Stimulated activated CD8-positive, alpha-beta memory T cell treated with anti-CD3 and anti-CD28 coated beads, Interleukin-7, amount 100 ng/mL, for 1 hour (primary cell): ENCODE measurements at places on chromosomes 5 and 9.
A peak's percentile ranks its signal among the peaks of the same experiment; 100 is the strongest.

DNA sequence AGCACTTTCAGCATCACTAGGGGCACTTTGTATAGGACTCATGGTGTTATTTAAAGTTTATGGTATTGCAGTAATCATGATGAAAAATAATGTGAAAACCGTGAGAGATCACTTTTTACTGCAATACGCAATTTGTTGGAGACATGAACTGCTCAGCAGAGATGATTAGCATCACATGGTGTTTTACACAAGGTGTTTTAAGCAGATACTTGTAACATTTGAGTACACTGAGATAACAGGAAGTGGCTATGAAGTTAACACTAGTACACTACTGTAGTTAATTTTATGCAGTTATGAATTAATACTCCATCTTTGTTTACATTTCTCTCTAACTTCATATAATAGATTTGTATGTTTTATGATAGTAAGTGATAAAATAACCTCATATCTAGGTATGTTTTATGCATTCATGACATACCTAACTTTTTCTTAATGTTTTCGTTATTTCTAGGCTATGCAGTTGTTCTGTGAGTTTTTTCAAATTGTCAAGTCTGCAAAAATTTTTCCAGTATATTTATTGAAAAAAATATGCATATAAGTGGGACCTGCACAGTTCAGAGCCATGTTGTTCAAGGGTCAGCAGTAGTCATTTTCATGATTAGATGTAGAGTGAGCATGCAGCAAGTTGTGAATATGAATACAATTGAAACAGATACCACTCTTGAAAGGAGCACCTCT lies 13.0 kb downstream of the SUB1 start:
- no peak for DNase-seq

DNA sequence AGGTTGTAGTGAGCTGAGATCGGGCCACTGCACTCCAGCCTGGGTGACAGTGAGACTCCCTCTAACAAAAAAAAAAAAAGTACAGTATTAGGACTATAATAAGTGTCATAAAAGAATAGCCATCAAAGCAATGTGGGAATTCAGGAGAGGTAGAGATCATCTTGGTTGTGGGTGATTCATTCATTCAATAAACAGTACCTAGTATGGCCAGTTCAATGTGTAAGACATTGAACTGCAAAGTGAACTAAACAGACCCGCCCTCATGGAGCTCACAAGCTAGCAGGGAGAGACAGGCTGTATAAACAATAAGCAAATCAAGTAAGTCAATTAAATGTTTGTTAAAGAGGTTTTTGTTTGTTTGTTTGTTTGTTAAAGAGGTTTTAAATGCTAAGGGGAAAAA lies 146.1 kb upstream of the RANBP3L start:
- no peak for DNase-seq

DNA sequence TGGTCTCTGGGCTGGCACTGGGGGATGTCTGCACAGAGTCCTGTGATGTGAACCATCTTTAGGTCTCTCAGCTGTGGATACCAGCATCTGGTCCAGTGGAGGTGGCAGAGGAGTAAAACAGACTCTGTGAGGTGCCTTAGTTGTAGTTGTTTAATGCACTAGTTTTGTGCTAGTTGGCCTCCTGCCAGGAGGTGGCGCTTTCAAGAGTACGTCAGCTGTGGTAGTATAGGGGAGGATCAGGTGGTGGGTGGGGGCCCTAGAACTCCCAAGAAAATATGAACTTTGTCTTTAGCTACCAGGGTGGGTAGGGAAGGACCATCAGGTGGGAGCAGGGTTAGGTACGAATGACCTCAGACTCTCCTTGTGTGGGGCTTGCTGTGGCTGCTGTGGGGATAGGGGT lies 197.1 kb downstream of the TMC1 start:
- no peak for DNase-seq

DNA sequence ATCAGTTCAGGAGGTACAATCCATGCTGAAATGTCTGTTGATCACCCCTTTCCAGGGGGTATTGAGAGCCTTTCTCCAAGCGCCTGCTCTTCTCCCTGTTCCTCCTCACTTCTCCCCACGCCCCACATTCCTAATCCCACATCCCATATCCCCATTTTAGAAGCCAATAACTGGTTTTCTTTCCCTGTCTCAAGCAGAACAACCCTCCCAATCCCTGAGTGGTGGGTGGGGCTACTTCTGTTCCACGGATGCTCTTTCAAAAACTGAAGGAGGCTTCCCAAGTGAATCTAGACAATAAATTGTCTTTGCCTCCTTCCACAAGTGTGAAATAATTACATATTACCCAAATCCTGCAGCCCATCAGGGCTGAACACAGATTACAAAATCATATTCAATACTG lies 77.0 kb upstream of the SEMA6A start:
- DNase-seq, result no peak

DNA sequence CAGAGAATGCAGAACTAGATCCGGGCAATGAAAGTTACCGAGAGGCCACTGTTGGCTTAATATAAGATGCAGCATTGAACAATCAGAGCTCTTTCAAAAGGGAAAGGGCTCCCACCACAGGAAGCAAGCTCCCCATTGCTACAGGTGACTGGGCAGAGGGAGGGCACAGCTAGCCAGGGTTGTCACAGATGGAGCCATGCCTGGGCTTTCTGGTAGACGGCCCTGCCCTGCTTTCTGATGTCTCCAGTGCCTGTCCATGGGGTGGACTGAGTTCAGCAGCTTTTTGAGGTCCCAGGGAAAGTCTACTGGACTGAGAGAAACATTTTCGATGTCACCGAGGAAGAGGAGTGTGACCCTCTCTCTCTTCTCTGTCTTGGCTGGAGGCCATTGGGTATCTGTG lies 14.1 kb downstream of the RGS3 start:
- no peak for DNase-seq

- DNase-seq, result no peak
Observed at GRCh38 chr5:127839496-127840197, 136.5 kb downstream of the CCDC192 start.

DNA sequence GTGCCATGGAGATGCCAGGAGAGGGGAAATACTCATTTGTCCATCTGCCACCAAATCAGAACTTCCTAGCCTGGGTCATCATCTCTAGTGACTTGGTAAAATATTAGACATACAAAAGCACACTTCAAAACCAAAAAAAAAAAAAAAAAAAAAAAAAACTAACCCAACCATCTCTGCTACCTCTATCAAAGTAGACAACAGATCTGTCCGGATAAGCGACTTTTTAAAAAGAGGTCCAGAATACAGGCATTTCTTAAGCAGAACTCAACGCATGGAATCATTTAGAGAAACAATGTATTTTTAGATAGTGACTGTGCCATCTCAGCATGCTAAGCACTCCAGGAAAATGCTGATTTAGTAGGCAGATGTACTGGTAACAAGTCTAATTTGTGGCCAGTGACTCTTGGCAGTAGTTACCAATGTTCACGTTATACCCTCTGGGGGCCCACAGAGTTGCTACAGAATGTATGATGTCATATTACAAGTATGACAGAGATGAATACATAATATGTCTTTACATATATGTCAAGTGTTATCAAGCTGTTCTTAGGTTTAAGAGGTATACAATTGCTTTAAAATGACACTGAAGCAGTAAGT lies 107.8 kb downstream of the SMIM23 start:
- no peak for DNase-seq

GRCh38 chr5:84088996-84089395 lies 295.7 kb downstream of the EDIL3 start:
- DNase-seq, result no peak

DNA sequence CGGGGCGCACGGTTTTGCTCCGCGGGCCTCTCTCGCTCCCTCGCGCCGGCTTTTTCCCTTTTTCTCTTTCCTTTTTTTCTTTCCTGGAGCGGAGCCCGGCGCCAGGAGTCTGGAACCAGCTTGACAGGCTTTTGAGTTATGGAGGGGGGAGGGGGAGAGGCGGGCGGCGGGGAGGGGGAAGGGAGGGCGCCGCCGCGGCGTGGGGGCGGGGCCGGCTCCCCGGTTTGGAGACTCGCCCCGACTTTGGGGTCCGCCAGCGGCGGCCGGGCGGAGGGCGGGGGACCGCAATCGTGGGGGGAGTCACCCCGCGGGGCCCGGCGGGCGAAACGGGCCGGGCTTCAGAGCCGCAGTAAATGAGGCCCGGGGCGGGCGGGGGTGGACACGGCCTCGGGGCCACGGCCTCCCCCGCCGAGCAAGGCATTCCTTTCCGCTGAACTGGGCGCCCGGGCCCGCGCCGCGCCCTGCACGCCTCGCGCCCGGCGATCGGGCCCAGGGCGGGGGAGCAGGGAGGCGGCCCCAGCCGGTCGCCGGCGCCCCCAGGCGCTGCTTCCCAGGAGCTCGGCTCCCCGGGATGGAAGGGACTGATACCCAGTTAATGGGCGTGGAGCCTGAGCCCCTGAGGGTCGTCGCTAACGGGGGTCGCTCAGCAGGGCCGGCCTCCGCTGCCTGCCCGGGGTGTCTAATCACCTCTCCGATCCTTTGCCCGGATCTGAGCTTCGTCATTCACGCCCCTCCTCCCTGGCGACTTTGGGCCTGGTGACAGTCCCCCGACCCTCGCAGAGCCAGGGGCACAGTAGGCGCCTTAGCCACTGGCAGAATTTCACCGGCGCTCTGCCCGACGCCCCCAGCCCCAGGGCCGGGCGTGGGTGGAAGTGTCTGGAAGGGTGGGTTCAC lies 138.1 kb downstream of the C9orf50 start:
- DNase-seq, result no peak

- no peak for DNase-seq
Observed at GRCh38 chr5:166431456-166431855, 1860.0 kb upstream of the WWC1 start.

GRCh38 chr9:19408316-19408692 lies 505 bp upstream of the ACER2 start:
- DNase-seq, result no peak

DNA sequence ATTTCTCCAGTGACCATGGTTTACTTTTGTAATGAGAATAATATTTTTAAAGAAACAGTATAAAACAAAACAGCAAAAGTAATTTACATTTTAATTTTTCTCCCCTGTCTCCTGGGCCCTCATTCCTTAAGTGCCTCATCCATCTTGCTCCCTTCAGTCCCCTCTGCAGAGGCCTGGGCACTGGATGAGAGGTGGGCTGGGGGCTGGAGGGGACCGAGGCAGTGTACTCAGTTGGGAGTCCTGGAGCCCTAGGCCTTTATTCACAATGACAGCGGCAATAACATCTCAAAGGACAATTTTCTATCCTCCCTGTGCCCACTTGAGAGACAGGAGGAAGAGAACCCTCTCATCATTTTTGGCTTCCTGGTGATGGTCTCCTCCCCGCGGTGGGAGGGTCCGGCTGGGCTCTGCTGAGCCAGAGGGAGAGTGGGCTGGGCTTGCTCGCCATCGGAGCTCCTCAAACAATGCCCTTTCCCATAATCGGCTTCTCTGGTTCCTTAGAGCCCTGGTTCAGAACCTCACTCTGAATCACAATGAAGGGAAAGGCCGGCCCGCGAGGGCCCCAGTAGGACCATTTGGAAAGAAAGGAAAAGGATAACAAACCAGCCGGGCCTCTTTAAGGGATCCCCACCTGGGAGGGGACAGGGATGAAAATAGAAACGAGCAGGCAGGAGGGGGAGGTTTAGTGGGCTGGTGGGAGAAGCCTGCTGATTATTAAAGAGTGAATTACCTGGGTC lies 9.7 kb upstream of the SMIM32 start:
- no peak for DNase-seq

- no peak for DNase-seq
Observed at GRCh38 chr9:84828046-84828445, 158.5 kb downstream of the NTRK2 start.

DNA sequence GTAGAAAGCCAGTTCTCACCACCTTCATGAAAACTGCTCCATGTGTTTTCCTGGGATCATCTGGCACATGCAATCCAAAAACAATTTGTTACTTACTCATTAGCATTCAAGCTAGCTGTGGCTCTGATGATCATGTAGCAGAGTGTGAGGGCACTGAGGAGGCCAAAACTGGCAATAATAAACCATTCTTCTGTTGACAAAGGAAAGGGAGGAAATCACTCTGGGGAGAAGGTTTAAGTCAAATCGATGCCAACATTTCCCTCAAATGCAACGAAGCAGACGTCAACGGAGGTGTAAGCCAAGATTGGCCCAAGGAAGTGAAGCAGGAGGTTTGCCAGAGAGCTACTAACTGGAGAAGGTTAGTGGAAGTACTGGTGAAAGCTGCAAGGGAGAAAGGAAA lies 55.7 kb upstream of the TBC1D9B start:
- DNase-seq, result no peak

DNA sequence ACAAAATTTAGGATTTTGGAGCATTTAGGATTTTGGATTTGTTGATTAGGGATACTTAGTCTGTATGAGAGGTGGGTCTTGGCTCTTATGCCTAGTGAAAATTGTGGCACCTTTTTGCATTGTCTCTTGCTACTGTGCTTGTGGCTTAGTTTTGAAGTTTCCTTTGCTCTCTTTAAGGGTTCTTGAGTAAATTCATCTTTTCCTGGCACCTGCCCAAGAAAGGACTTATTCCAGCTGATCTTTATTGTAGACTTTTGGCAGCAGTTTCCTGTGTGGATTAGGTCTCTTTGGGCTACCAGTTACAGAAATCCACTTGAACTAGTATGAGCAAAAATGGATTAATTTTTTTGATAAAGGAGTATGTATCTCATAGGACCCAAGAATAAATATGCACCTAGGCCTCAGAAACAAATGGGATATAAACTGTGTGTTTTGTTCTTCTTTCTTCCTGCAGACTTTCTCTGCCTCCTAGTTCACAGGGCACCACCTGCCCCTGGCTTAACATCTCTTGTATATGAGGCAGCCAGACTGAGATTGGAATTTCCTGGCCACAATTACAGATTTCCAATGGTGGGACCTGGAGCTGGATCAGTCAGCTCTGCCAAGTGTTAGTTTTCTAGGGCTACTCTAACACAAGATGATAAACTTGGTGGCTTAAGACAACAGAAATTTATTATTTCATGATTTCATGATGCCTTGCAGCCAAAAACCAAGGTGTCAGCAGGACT lies 44.6 kb downstream of the FOCAD start:
- DNase-seq, result no peak

GRCh38 chr5:170267431-170268152 lies 30.0 kb downstream of the LCP2 start:
- DNase-seq, result peak; percentile 61

GRCh38 chr9:78296201-78296892 lies 578 bp upstream of the PSAT1 start:
- no peak for DNase-seq

DNA sequence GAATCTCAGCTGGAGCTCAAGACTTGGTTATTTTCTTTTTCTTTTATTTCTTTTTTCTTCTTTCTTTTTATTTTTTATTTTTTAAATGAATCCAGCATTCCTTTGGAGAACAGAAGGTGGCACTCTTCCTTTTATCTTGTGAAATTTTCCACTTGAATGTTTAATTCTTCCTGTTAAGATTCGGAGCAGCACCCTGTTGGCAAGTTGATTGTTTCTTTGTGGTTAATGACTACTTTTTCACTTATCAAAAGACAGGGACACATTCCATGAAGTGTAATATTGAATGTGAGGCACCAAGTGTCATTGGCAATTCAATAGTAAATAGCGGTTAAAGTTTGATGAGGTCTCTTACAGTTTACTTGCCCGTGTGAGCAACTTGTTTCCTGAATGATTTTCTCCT lies 240.5 kb upstream of the CHD1 start:
- no peak for DNase-seq
